CD4-positive, alpha-beta T cell treated with Interleukin-15 for 1 hour (primary cell): ENCODE measurements at places on chromosomes 7 and 10.

GRCh38 chr10:77869626-77870420 is 56.7 kb downstream of the DLG5 start:
- no peak for DNase-seq

- no peak for DNase-seq
These were observed 2.1 kb upstream of the PPIA start for GRCh38 chr7:44794331-44794730.

DNA sequence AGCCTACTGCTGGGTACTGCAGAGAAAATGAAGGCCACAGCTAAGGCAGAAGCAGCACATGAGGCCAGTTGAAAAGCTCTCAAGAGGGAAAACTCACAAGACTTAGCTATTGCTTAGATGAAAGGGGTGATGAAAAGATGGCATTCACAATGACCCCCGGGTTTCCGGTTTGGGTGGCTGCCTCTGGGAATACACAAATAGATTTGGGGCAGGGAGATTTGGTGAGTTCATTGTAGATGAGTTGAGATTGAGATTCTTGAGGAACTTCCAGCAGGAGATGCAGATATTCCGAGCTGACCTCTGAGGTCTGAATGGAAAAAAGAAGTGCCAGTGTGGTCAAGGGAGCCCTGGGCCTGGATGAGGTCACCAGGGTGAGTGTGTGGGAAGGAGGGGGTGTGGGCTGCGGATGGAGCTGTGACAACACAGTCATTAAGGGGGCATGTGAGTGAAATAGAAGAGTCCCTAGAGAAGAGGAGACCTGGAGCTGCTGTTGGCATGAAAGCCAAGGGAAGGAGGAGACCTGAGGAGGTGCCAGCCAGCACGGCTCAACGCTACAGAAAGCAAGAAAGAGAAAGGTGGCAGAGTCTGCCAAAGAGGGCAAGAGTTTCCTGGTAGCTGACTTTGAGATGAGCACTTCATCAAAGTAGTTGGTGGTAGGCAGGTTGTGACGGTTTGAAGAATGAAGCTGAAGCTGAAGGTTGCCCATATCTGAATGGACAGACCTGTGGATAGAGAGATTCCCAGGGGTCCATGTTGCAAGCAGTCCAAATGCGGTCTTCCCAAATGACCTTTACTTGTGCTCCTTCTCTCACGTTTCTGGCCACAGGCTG is 43.7 kb downstream of the HIF1AN start:
- DNase-seq, result no peak

DNA sequence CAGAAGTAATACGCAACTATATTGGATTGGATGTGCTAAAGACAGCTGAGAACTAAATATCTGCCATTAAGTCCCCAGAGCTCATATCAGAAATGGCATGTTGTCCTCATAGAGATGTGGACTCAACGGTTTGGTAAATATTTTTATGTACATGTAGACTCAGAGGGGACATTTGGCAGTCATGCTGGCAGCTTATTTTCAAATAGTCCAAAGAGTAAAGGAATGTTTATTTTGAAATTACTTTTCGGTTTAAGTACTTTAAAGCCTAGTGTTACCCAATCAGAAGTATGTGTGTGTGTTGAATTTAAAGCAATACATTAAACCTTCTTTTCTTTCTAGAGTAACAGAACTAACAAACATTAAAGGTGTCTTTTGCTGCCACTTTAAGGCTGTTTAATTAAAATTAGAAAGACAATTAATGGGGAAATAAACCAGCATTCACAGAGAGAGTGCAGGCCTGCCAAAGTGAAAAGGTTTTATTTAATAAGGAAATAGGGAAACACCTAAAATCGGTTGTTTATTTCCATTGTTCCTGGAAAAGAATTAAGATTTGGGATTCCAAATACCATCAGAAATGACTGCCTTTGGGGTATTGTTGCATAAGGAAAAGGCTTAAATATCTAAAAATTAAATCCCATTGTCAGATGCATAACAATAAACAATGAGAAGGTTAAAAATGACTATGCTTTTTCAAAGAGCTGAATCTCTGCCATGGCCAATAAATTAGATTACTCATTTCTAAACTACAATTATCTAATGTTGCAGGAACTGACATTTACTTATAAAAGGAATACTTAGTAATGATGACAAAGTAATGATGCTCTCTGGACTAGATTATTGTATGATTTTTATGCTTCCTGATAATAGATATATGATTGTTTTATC is 113.4 kb upstream of the AHR start:
- no peak for DNase-seq

DNA sequence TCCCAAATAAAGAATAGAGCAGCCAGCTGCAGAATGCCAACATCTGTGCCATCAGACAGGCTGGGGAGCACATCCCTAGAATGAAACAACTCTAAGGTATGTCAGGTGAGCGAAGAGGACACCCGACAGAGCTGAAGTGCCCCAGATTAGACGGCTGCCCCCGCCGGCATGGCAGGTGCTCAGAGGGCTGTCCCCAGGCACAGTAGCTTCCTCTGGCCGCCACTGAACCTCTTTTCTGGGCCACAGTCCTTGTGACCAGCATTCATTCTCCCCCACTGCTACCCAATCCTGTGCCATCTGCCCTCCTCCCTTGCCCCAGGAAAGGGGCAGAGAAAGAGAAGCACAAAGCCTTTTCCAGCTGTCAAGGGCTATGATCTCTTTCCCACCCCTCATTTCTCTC is 41.7 kb downstream of the RGS10 start:
- no peak for DNase-seq
